ENCODE measurements at places on chromosomes 3 and 15.

- no peak for DNase-seq
Measured at GRCh38 chr3:148750296-148750695, 52.6 kb downstream of the AGTR1 start.

GRCh38 chr15:34943711-34944110 is 25.8 kb downstream of the AQR start:
- no peak for DNase-seq

DNA sequence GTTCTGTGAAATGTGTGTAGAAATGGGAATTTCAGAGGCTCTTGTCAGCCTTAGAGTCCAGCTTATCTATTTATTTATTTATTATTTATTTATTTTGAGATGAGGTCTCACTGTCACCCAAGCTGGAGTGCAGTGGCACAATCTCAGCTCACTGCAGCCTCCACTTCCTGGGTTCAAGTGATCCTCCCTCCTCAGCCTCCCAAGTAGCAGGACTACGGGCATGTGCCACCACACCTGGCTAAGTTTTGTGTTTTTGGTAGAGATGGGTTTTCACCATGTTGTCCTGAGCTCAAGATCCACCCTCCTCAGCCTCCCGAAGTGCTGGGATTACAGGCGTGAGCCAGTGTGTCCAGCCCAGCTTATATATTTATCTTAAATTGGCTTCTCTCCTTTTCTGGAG is 11.5 kb downstream of the CNOT10 start:
- DNase-seq = no peak

DNA sequence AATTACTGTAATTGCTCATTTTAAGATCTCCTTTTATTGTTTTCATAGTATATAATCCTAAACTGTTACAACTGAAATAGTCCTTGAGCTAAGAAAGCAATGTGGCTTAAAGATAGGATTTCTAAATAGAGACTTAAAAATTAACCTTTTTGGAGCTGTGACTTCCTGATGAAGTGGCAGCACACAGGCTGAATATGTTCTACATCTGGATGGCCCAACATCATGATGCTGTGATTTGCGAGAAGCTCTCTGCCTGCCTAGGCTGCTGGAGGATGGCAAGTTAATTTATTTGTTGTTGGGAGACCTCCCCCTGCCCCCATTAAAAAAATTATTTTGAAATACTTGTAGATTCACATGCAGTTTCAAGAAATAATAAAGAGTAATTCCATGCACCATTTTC is 134.5 kb downstream of the IGF1R start:
- no peak for DNase-seq

DNA sequence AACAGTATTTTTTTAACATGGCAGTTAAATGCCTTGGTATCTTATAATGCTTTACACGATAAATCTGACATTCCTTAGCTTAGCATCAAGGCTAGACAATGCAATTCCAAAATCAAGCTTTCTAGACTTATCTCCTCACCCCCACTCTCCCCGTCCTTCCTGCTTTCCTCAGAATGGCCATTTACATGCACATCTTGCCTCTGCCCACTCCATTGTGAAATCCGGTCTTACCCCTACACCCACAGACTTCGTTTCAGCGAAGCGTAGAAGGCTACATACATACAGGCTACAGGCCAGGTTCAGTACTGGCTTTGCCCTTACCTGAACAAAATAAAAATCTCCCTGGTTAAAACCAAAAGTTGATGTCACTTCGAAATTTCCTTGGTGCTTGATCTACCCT is 58.6 kb upstream of the SLC12A8 start:
- DNase-seq = no peak

DNA sequence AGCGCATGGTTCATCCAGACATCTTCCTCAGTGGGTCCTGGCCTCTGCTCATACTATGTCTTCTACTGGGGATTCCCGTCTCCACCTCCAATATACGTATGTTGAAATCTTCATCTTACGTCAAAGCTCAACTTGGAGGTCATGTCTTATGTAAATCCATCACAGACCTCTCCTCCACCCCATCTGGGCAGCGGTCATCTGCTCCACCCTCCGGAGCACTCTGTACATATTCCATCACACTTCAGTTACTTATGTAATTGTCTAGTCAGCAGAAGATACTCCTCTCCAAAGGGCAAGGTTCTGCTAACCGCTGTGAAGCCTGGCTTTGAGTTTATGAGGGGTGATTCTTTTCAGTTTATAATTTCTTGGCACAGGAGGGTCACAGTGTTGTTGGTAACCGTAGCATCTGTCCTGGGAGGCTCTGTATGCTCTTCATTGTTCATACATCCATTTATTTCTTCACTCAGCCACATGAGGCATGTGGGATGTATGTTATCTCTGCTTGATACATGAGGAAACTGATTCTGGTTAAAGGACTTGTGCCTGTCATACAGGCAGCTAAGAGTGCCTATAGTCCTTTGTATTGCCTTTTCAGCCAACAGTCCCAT is 22.1 kb downstream of the MAP2K1 start:
- no peak for DNase-seq

DNA sequence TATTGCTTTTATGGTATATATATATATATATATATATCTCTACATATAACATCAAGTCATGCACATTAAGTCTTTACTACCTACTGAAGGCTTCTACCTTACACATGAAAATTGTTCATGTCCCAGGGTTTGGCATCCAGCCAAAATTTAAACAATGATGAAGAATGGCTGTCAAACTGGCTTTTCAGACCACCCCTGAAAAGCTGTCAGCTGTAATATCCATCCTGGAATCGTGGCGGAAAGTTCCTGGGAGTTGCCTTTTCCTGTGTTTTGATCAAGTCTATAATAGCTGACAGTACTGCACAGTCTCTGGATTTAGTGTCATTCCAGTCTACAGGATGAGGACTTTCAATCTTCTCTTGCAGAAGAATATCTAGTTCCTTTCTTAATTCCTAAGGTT is 48.3 kb downstream of the DHX36 start:
- no peak for DNase-seq

- no peak for DNase-seq
Measured at GRCh38 chr3:99066863-99067262, 165.4 kb upstream of the DCBLD2 start.

DNA sequence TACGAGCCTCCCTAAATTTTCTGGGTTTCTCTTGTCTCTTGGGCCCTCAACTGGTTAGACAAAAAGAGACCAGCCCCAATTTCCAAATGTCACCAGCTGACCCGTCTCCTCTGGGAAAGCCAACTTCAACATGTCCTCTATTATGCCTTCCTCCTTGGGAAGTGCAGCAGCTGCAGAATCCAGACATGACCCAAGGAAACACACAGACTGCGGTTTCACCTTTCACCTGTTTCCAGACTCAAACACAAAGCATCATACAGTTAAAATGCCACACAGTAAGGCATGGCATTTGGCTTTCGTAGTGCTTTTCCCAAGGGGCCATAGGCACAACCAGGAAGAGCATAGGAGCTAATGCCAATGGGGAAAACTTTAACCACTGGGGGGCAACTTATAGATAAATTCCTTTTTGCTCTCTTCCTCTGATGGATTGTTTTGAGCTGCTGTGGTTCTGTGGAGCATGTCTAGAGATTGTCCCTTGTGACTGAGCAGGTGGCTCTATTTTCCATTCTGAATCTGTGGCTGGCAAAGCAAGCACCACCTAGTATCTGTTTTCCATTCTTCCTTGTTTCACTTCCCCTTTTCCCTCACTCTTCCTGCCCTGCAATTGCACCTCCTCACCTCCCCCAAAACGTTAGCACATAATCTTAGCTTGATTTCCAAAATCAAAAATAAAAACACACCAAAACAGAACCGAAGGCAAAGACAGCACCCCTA is 49.3 kb downstream of the HHLA2 start:
- DNase-seq = no peak
